ENCODE measurements at places on chromosomes 16 and 17.

- no peak for DNase-seq
Observed at GRCh38 chr16:79211586-79211985, 389.0 kb downstream of the MAF start.

DNA sequence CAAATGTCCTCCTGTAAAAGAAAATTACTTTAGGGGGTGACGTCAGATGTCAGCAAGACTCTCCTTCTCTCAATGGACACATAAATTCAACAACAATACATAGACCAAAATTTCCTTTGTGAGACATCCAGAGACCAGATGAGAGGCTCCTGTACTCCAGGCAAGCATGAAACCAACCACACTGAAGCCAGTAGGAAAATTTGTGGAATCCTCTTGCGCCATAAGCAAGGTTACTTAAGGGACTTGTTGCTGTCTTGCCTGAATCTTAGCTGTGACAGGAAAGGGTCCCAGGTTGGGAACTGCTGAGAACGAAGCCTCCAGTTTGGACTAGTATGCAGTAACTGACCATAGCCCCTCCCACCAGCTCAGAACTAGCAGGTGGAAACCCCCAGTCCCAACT lies 56.0 kb downstream of the CEP112 start:
- no peak for DNase-seq

DNA sequence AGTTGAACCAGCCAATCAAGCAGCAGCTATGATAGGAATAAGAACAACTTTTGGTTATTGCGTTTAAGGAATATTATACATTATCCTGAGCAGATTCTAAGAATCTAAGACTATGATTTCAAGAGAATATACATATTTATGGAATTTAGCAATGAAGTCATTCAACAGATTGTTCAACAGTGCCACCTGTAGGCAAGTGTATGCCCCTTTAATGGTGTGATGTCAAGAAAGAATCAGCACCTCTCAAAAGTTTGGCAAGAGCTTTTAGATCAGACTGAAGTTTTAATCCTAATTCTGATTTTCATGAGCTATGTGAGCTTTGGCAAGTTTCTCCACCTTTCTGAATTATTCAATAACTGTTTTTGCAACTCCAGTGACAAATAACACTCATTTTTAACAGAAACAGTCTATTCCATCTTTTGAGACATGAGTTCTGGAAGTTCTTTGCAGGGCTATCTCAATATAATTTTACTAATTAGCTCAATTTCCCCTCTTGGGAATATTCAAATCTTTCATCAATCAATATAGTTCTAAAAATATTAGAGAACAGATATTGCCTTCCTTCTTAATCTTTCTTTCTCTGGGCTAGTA lies 474.3 kb upstream of the TOM1L1 start:
- DNase-seq = no peak

- no peak for DNase-seq
Observed at GRCh38 chr17:9104370-9105041, 83.2 kb downstream of the NTN1 start.

DNA sequence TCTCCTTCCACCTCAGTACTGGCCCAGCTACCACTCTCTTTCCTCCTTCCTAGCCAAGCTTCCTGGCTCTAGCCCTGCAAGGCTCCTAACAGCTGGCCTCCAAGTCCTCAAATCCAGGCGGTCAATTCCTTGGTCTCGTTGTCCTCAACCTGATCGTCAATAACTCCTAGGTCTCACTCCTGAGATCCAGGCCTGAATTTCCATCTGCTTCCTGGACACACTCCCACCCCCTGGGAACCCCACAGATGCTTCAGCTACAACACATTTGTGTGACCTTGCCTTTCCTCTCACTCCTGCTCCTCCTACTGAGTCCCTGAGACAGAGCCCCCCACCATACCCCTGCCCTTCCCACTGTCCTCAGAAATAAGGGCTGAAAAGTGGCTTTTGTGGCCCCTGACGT lies 2.3 kb downstream of the ENKD1 start:
- no peak for DNase-seq

DNA sequence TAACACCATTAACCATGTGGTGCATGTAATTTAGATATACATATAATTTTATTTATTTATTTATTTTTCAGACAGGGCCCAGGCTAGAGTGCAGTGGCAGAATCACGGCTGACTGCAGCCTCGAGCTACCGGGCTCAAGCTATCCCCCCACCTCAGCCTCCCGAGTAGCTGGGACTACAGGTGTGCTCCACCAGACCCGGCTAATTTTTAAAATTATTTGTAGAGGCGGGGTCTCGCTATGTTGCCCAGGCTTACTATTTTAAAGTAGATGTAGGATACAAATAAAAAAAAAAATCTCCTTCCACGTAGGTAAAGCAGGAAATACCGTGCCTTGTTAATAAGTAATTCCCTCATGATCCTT lies 446 bp upstream of the COQ7 start:
- DNase-seq = no peak

GRCh38 chr16:22635357-22635761 lies 124.7 kb downstream of the NPIPB5 start:
- no peak for DNase-seq

Data from stimulated activated CD4-positive, alpha-beta T cell treated with anti-CD3 and anti-CD28 coated beads, Interleukin-1b, Interleukin-23, amount 100 ng/mL, for 1 hour (primary cell).